ENCODE measurements at places on chromosomes 6 and 20.
A peak's percentile ranks its signal among the peaks of the same experiment; 100 is the strongest.

DNA sequence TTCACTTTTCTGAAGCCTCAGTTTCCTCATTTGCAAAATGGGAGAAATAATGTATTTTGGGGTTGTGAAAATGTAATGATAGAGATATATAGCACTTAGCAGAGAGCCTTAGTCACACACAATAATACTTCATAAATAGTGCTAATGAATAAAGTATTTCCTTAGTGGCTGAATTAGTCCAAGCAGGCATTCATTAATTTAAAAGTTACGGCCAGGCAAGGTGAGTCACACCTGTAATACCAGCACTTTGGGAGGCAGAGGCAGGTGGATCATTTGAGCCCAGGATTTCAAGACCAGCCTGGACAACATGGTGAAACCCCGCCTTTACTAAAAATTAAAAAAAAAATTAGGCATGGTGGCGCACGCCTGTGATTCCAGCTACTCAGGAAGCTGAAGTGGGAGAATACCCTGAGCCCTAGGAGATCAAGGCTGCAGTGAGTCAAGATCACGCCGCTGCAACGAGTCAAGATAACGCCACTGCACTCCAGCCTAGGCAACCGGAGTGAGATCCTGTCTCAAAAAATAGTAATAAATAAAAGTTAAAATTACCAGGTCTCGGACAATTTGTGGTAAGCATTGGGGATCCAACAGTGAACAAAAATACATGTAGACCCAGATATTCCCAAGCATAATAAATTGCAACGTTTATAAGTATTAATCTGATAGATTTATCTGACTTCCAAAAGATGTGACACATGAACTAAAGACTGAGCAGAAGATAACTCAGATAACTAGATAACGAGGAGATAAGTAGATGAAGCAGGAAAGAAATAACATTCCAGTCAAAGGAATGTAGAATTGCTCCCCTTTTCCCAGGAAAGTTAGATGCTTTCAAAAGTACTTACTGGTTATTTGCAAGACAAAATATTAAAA is 2.1 kb upstream of the IBTK start:
- DNase-seq = no peak

GRCh38 chr20:63124092-63124781 is 91.7 kb downstream of the YTHDF1 start:
- DNase-seq = peak; percentile 13

GRCh38 chr6:142275236-142276006 is 26.4 kb upstream of the ADGRG6 start:
- no peak for DNase-seq

GRCh38 chr20:9139106-9139833 is 70.4 kb downstream of the PLCB4 start:
- DNase-seq = no peak

- no peak for DNase-seq
Measured at GRCh38 chr6:11414176-11414963, 123.2 kb upstream of the TMEM170B start.

- peak; percentile 71 for DNase-seq
Measured at GRCh38 chr6:32968867-32969684, 682 bp downstream of the BRD2 start.

DNA sequence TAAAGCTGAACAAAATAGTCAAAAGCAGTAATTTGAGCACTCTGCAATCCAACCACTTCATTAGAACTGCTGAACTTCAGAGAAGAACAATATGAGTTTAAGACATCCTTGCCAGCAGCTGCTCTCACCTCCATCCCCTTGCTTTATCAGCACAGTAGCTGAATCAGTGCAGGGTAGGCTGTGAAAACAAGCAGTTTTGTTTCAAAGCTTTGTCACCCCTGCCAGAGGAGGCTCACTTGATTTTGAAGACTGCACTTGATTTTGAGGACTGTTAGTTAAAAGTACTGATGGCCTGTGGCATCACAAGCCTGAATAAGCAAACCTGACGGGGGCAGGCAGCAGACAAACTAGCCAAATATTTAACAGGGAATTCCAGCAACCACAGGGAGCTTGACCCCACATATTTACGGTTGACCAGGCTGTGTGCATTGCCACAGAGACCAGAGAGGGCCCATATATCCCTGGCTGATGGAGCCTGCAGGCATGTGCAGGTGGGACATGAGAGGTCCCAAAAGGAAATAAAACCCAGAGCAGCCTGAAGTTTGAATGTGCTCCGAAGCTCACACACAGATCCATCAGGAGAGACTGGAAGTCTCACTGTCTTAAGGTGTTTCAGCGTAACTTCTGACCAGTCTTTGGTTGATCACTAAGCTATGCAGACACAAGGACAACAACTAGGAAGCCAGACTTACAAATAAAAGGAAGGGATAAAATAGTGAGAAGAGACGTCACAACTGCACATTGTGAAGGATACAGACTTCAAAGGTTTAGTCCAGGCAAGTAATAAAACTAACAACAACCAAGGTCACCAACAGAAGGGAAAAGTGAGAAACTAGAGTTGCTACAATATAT is 97.4 kb downstream of the PDSS2 start:
- no peak for DNase-seq

DNA sequence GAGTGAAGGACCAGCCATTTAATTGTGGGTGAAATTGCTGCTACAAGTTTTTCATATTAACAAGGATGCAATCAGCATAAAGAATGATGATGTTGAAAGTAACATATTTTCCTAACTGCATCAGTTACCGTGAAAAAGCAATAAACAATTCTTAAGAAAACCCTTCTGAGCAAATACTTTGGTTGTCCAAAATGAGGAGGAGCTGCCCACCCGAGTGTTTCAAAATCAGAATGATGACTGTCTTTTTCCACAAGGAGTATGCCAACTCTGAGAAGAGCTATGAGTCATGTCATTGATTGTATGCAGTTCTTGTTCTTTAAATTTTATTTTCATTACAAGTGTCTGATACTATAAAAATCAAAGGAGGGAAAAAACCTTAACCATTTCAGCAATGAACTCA is 470.5 kb downstream of the COL12A1 start:
- no peak for DNase-seq

GRCh38 chr6:107152638-107153430 is 37.5 kb upstream of the BEND3 start:
- DNase-seq = no peak

GRCh38 chr6:119323478-119323877 is 26.1 kb downstream of the MAN1A1 start:
- no peak for DNase-seq

GRCh38 chr6:139515511-139515910 is 141.1 kb upstream of the CITED2 start:
- no peak for DNase-seq

DNA sequence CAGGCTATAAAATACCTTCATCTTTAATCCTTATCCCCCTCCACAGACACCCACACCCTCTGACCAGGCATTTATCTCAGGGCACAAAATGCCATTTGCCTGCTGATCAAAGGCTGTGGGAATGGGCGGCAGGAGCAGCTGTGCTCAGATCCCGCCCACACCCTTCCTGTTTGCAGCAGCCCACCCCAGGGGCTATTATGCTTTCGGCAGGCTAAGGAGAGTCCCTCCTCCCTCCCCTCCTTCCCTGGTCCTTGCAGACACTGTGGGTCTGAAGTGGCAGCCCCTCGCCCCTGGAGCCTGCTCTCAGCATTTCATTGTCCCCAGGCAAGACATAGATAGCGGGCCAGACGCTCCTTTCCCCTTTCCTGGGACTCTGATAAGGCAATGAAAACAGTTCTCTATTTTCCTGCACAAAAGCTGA is 220.8 kb upstream of the HEY2 start:
- no peak for DNase-seq

DNA sequence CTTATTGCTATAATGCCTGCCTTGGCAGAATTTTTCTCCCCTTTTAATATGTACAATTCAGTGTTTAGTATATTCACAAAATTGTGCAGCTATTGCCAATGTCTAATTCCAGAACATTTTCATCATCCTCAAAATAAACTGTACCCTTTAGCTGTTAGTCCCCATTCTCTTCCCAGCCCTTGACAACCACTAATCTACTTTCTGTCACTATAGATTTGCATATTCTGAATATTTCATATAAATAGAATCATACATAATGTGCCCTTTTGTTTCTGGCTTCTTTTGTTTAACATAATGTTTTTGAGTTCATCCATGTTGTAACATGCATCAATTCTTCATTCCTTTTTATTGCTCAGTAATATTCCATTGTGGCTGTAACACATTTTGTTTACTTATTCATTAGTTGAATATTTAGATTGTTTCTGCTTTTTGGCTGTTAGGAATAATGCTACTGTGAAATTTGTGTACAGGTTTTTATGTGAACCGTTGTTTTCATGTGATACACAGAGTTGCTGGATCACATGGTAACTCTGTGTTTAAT is 22.4 kb downstream of the STK4 start:
- no peak for DNase-seq

- no peak for DNase-seq
Measured at GRCh38 chr6:91562955-91563354, 976.1 kb upstream of the MAP3K7 start.

GRCh38 chr6:95127261-95127660 is 450.1 kb upstream of the MANEA start:
- no peak for DNase-seq

DNA sequence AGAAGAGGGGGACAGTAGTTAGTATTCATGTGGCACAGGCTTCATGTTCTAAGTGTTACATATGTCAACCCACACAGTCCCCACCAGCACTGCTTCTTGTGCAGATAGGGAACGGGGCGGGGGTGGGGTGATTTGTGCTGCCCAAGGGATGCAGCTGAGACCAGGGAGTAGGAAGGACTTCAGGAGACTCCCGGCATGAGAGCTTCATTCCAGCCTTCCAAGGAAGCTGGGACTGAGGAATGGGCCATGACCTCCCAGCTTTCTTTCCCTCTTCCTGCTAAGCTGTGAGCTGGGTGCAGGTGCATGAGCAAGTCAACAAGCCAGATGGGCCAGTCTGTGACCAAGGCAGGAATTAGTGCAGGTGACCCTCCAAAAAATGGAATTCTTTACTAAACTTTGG is 9.2 kb downstream of the BEND3 start:
- DNase-seq = no peak

- DNase-seq = no peak
Measured at GRCh38 chr6:11714798-11715285, 63.8 kb downstream of the ADTRP start.

All from dorsolateral prefrontal cortex (tissue), 122 donors.